ENCODE measurements at places on chromosomes 7 and 10. TPM values are rescaled to one million over a fixed set of nuclear protein-coding genes. Genes with fewer than 3 reads are reported as not detected.

Gene ASB10
- 0.46 TPM for total RNA-seq

Gene LOXL4
- 0.52 TPM for total RNA-seq

DNA sequence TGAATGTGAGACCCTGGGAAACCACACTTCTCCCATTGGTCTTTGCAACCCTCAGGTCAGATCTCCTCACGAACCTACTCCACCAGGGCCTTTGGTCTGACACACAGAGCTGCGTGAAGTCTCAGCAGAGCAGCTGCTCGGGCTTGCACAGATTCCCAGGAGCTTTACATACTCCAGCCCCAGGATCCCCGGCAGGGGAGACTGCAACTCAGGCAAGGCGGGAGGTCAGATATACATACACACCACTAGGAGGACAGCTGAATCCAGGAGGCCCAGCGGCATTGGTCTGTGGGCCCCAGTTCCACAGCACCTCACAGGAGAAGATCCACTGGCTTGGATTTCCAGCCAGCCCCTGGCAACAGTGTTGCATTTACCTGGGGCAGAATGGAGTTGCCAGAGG is 239.2 kb downstream of the GPAM start:
- no peak for ATAC-seq

DNA sequence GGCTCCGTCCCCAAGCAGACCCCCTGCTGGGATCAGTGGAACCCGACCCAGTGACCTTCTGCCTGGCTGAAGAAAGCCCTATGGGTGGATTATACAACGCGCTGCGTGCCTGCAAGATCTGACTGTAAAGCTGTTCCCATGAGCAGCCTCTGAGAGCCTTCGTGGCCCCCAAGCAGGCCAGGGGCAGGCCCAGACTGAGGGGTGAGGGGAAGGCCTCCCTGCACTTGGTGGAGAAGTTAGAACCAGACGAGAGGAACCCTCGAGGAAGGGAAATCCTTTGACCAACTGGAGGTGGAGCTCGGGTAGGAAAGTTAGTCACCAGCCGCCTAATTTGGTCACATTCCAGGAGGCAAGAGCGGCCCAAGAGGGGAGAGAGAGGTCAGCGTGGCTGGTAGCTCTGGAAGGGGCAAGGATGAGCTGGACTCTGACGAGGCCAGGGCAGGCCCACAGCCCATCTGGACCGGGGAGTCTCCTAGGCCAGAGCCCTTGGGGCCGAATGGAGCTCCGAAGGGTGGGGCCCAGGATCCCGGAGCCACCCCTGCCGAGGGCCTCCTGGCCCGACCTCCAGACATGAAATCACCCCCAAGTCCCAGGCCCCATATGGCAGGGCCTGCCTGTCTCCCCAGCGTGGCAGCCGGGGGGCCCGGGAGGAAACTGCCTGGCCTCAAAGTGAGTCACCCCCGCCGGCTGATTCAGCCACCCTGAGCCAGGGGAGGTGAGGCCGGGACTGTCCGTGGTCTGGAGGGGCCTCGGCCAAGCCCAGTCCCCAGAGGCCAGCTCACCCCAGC is 23.3 kb upstream of the PDGFA start:
- ATAC-seq: peak; percentile 70

DNA sequence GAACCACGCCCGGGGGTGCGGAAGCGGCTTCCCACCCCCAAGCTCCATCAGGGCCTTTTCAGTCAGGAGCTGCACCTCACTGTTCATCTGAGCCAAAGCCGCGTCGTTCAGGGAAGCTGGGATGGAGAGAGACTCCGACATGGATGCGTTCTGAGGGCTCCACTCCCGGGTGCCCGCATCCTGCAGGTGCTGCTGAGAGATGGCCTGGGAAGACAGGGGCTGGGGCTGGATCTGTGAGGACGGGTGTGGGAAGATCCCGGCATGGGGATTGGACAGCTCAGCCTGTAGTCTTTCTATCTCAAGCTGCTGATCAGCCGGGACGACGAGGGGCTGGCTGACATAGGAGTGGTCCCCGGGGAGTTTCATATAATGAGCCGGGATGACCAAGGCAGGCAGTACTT is 45.0 kb upstream of the NMT2 start:
- peak; percentile 52 for ATAC-seq

GRCh38 chr7:130927062-130927461 is 193.1 kb upstream of the KLF14 start:
- ATAC-seq: no peak

Measured in motor neuron (in vitro differentiated cells).